Thymus (tissue), 14 donors: ENCODE measurements at places on chromosomes 13 and 19. TPM values are rescaled to one million over a fixed set of nuclear protein-coding genes. Genes with fewer than 3 reads are reported as not detected.

- H3K27me3 ChIP-seq, result no peaks in the 10 kb centered on the region
- peak overlapping the region; percentile 94 for H3K4me3 ChIP-seq
- H3K27ac ChIP-seq, result no peak overlapping the region
- no peaks in the 10 kb centered on the region for H3K4me1 ChIP-seq
- peak; percentile 5 for DNase-seq
Measured at GRCh38 chr13:39656325-39656677, 839 bp downstream of the COG6 start.

GRCh38 chr13:75628801-75629200, 7.3 kb upstream of the LMO7 start:
- H3K4me3 ChIP-seq, result no peak overlapping the region
- no peaks in the 10 kb centered on the region for H3K4me1 ChIP-seq
- no peak for DNase-seq
- H3K27me3 ChIP-seq, result no peaks in the 10 kb centered on the region
- H3K27ac ChIP-seq, result no peak overlapping the region

GRCh38 chr13:26538363-26539317, 18.8 kb upstream of the WASF3 start:
- H3K36me3 ChIP-seq, result no peaks in the 10 kb centered on the region
- no peaks in the 10 kb centered on the region for H3K27me3 ChIP-seq
- no peak overlapping the region for H3K4me3 ChIP-seq
- no peak overlapping the region for H3K27ac ChIP-seq
- no peak for DNase-seq

GRCh38 chr13:40458720-40458990, 207.8 kb downstream of the FOXO1 start:
- no peaks in the 10 kb centered on the region for H3K27me3 ChIP-seq
- no peak for DNase-seq
- no peaks in the 10 kb centered on the region for H3K4me1 ChIP-seq
- no peak overlapping the region for H3K27ac ChIP-seq

DNA sequence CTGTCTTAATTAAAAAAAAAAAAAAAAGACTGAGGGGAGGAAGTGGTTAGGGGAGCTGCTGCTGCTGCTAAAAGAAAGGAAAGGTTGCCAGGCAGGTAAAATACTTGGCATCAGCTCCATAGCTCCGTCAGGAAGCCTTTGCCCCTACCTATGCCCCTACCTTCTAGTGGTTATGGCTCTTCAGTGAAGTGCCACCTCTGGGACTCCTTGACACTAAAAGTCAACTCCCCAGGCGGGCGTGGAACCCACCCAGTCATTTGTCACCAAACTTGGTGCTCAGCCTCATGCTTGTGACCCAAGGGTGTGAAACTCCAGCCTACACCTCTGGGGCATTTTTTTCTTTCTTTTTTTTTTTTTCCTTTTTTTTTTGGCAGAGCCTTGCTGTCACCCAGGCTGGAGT, 4.9 kb upstream of the NECTIN2 start:
- H3K4me3 ChIP-seq, result no peak overlapping the region
- H3K27ac ChIP-seq, result no peak overlapping the region
- no peak for DNase-seq
- H3K36me3 ChIP-seq, result no peaks in the 10 kb centered on the region

The ZNF177 gene
- total RNA-seq, result 2.9 TPM

The COMP gene
- 0.09 TPM for total RNA-seq

The ZNF91 gene
- 38.5 TPM for total RNA-seq
